Frontal cortex (tissue), 4 donors: ENCODE measurements at places on chromosomes 1 and 21. TPM values are rescaled to one million over a fixed set of nuclear protein-coding genes. Genes with fewer than 3 reads are reported as not detected.
A peak's percentile ranks its signal among the peaks of the same experiment; 100 is the strongest.

GRCh38 chr1:93876244-93876643, 2.8 kb downstream of the DNTTIP2 start:
- DNase-seq, result no peak

GRCh38 chr1:77044133-77044849, 174.9 kb downstream of the PIGK start:
- DNase-seq, result no peak

COL9A2 gene
- 6.9 TPM for total RNA-seq

KLHDC8A gene
- 16.7 TPM for total RNA-seq

- no peak for DNase-seq
Measured at GRCh38 chr1:166090244-166090643, 76.6 kb downstream of the FAM78B start.

DNA sequence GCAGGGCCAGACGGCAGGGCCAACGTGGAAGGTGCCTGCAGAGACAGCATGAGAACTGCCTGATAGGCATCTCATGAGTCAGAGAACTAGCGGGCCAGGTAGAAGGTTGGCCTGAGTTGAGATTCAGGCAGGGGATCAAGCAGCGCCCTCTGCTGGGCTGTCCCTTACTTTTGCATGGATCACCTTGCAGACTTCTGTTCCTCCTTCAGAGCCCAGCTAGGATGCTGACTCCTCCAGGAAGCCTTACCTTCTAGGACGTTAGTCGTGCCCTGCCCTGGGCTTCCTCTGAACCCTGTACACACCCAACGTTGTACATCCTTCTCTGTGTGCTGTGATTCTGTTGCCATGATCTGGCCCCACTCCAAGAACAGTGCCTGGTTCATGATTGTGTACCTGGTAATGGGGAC, 231.3 kb upstream of the VAMP3 start:
- no peak for DNase-seq

- DNase-seq, result no peak
Measured at GRCh38 chr1:165289556-165289955, 67.0 kb downstream of the LMX1A start.

- peak; percentile 68 for DNase-seq
Measured at GRCh38 chr1:2526824-2527555, 594 bp upstream of the PANK4 start.

DNA sequence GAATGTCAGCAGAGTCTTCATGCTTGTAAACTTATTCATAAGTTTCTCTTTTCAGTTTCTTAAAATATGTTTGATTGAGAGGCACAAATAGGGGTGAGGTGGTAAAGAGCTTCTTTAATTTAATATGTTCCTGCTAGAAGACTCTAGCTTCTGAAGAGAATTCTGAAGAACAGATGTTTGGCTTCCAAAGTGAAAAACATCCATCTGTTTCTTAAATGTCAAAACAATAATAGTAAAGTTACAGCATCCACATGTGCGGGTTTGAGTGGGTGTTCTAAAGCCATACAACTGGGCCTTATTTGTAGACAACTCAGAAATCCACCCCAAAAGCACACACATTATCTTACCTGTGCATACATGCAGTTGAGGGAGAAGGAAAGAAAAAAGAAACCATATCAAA, 144.0 kb upstream of the ADGRL4 start:
- no peak for DNase-seq

GRCh38 chr1:228306275-228307217, 98.7 kb downstream of the OBSCN start:
- DNase-seq, result no peak

DNA sequence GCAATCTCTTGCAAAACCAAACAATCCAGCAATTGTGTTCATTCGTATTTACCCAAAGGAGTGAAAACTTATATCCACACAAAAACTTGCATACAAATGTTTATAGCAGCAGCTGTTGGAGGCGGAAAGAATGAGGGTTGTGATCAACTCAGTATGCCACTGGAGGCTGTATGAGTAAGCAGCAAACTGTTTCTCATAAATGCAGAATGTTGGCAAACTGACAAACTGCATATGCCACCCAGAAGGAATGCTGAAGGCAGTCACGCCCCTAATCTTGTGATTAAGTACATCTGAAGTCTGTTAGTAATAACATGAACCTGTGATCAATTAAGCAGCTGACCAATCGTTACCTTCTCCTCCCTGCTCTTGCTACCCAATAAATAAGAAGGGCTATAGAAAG, 60.5 kb upstream of the CR2 start:
- DNase-seq, result no peak

GRCh38 chr1:80988926-80989325, 811.8 kb upstream of the ADGRL2 start:
- DNase-seq, result no peak

GRCh38 chr1:63012339-63012738, 228.4 kb downstream of the ATG4C start:
- no peak for DNase-seq

DNA sequence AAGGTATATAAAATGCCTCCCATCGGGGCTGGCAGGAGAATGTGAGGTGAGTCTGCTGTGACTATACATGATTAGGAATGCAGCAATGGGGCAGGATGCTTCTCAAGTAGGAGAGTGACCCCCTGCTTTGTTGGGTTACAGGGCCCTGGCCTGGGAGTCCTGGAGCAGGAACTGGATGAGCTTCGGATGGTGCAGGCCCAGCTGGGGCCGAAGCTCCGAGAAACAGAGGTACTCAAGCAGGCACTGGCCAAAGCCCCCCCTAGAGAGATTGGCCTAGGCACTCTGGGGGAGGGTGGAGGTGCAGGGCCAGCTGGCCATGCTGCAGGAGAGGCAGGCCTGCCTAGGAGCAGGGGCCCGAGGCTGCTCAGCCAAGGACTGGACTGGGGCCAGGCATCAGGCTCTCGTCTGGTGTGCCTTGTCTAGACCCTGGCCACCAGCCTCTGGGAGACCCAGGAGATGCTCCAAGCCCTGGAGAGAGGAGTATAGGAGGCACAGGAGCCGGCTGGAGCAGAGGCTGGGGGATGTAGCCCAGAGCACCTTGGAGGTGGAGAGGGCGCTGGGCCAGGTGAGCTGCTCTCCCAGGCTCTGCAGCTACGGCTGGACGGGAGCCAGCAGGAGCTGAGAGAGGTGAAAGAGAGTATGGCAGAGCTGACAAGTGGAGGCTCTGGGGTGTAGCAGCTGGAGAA, 32.8 kb upstream of the PKP1 start:
- DNase-seq, result no peak

DNA sequence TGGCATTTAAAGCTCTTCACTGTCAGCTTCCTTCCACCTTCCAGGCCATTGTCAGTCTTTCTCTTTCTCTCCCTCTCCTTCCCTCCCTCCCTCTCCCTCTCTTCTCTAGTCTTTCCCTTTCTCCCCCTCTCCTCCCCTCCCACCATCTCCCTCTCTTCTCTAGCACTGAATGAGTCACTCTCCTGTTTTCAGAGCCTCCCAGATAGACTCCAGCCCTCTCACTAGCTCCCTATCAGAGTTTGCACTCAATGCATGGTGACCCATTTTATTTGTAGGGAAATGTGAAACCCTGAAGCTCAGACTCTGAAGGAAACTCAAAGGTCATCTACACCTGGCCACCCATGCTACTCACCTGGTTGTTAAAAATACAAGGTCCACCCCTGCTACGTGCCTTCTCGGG, 4.4 kb upstream of the MATN1 start:
- no peak for DNase-seq

KCNC4 gene
- 2.4 TPM for total RNA-seq

STRIP1 gene
- 98.2 TPM for total RNA-seq

DNA sequence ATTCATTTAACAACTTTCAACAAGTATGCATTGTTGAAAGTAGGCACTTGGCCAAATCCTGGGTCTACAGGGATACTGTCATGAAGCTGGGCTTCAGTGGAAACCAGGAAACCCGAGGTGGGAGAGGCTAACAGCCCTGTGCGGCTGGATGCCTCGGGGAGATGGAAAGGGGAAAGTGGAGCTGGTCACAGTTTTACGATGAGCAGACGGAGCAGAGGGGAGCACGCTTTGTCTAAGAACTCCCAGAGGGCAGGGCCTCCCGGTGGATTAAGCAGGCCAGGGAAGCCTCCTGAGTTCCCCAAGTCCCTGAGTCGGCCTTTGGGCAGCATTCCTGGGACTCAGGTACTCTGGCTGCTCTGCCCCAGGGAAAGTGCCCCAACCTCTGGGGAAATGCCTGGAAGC, 23.8 kb downstream of the STUM start:
- DNase-seq, result no peak

GRCh38 chr1:10836726-10837125, 40.3 kb upstream of the CASZ1 start:
- no peak for DNase-seq

GRCh38 chr1:158310623-158311022, 20.7 kb downstream of the CD1B start:
- DNase-seq, result no peak

CD53 gene
- total RNA-seq, result 9.8 TPM

DNA sequence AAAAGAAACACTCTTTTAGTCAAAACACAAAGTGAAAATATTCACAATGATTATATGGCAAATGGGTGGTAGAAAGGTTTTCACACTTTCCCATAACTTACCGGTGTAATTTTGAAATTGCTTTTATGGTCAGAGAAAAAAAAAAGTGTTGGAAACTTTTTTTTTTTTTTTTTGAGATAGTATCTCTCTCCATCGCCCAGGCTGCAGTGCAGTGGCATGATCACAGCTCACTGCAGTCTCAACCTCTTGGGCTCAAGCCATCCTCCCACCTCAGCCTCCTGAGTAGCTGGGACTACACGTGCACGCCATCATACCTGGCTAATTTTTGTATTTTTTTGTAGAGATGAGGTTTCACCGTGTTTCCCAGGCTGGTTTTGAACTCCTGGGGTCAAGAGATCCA, 3.3 kb downstream of the IFNGR2 start:
- no peak for DNase-seq

TPTE gene
- not detected for total RNA-seq

GRCh38 chr1:179079113-179079761, 2.6 kb upstream of the TOR3A start:
- peak; percentile 57 for DNase-seq

CD1C gene
- under 0.01 TPM for total RNA-seq

C1orf141 gene
- total RNA-seq, result under 0.01 TPM

DNA sequence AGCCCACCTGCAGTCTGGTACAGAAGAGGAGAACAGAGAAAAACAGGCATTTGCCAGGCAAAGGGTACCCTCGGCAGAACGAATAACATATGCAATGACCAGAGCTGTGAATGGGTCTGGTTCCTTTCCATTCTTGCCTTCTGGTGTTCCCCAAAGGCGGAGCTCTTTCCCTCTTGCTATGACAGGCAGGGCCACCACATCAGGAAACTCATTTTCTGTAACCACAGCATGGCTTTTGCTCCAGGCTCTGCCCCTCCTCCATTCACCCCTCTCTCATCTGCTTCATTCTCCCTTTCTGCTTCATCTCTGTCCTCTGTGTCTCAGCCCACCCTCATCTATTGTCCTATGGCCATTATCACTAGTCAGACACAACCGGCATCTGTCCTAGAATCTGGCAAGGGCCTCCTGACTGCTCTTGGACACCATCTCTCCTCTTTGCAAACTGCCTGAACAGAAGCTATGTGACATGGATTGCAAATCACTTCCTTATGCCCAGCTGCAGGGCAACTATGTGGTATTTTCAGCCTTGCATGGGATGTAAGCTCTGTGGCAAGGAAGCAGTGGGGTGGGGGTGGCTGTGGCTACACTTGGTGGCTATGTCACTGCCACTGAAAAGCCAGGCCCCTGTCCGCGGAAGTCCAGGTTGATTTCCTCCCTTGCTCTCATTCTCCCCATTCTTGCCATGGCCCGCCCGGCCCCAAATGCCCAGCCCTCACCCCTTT, 78.8 kb upstream of the ABCD3 start:
- no peak for DNase-seq

DNA sequence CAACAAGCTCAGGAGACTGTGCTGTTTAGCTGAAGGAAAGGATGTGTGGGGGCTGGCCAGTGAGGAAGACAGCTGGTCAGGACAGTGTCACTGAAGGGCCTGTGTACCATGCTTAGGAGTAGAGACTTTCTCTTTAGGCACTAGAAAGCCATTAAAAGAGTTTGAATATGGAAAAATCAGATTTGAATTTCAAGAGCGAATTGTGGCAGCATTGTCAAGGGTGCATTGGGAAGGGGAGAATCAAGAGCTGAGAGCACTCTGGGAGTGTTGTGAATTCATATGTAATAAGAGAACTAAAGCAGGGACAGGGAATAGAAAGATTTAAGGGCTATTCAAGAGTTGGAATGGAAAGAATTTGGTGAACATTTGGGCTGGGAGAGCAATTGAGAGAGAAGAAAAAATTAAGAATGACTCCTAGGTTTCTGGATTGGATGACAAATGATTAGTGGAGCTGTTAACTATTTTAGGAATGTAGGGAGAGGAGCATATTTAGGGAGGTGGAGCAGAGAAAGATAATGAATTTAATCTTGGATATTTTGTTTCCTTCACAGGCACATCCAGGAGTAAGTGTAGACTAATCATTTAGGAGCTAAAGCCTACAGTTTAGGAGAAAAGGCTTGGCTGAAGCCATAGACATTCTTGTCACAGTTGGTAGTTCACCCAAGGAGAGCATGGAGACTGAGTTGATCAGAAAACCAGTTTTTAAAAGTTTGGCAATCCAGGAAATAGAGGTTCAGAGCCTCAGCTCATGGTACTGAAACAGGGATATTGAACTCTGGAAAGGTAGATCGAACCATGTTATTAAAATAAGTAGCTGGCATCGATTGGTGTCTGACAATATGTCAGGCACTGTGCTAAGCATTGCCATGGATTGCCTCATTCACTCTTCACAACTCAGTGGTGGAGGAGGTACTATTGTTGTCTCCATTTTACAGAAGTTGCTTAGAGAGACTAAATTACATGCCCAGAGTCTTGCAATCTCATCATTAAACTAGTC, 23.1 kb upstream of the TOR3A start:
- DNase-seq, result no peak

PKN2 gene
- 86.4 TPM for total RNA-seq

DNA sequence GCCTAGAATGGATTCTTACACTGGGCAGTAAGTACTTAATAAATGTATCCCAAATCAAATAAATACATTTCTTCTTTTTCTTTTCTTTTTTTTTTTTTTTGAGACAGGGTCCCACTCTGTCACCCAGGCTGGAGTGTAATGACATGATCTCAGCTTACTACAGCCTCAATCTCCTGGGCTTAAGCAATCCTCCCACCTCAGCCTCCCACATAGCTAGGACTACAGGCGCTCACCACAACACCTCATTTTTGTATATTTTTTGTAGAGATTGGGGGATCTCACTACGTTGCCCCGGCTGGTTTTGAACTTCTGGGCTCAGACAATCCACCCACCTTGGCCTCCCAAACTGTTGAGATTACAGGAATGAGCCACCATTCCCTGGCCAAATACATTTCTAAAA, 63.7 kb upstream of the LGALS8 start:
- DNase-seq, result no peak

SPATA46 gene
- total RNA-seq, result not detected

- DNase-seq, result no peak
Measured at GRCh38 chr1:2183937-2184334, 10.6 kb downstream of the FAAP20 start.
